NCI-H2107 (cell line): ENCODE measurements at places on chromosomes 11 and 22.

GRCh38 chr11:5284637-5285036 is 14.9 kb upstream of the HBE1 start:
- no peak for DNase-seq

DNA sequence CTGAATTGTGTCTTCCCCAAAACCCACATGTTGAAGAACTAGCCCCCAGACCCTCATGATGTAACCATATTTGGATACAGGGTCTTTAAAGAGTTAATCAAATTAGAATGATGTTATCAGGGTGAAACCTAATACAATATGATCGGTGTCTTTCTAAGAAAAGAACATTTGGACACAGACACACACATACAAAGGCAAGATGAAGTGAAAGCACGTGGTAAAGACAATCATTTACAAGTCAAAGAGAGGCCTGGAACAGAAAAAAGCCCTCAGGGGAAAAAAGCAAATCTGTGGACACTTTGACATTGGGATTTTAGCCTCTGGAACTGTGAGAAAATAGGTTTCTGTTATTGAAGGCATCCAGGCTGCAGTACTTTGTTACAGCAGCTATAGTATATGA is 733.4 kb downstream of the JRKL start:
- DNase-seq, result no peak

DNA sequence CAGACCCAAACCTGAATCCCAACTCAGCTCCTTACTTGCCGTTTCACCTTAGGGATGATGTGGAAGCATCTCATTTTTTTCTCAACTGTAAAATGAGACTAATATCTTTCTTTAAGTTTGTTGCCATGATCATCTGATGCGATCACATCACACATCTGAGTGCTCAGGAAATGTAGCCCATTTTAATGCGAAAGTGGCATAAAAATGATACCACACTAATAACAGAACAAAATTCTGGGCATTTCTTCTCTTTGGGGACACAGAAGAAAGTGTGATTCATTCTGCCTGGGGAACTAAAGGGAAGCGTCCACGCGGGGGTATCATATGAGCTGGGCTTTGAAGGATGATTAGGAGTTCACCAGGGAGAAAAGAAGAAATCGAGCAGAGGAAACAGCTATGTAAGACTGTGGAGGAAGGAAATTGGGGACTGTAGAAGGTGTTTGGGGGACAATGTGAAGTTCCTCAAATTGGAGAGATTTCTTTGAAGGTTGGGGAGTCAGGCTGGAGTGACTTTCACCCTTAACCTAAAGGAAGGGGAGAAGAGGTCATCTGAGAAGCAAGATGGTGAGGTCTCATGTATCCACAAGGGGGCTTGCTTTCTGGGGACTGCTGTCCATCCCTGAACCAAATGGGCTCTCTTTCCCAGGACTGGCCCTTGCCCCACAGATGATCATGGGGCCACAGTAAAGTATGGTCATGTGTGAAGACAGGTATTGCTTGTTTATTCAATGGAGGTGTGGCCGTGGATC is 49.7 kb upstream of the NNMT start:
- DNase-seq, result no peak

DNA sequence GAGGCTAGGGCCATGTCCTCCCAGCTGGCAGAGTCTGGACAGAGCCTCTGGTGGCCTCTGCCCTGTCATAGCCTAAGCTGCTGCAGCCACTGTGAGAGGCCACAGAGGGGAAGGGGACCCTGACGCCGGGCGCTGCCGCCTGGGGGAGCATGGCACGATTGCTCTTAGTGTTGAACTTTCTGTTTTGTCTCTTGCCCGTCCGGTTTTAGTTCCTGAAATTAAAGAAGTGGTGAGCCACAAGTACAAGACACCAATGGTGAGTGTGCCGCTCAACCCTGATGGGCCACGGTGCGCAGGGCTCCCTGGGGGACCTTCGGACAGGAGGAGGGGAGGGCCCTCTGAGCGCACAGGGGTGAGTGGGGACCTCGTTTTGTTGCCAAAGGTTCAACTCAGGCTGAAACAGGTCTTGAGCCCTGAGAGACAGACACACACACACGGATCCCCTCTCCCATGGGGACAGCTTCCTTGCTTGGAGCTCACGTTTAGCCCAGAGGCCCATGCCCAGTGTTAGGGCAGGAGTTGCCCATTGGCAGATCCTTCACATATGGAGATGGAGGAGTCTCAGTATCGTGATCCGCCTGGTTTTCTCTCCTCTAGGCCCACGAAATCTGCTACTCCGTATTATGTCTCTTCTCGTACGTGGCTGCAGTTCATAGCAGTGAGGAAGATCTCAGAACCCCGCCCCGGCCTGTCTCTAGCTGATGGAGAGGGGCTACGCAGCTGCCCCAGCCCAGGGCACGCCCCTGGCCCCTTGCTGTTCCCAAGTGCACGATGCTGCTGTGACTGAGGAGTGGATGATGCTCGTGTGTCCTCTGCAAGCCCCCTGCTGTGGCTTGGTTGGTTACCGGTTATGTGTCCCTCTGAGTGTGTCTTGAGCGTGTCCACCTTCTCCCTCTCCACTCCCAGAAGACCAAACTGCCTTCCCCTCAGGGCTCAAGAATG is 23.8 kb downstream of the MYBPC3 start:
- no peak for DNase-seq

DNA sequence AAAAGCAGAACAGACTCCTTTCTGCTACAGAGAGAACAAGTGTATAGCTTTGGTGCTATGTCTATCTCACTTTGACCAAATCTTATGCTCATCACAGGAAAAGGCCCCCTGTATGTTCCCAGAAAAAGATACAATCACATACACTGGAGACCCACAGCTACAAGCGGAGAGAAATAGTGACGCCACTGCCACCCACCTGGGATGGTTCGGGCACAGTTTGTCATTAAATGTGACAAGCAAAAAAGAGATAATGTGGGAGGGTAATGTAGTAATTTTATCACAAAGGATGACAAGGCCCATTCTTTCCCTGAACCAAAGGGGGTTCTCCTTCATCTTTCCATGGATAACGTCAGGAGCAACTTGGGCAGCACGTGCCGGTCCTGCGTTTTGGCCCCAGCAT is 32.0 kb downstream of the THOC5 start:
- DNase-seq, result no peak
